ENCODE measurements at places on chromosomes 11 and 22.

DNA sequence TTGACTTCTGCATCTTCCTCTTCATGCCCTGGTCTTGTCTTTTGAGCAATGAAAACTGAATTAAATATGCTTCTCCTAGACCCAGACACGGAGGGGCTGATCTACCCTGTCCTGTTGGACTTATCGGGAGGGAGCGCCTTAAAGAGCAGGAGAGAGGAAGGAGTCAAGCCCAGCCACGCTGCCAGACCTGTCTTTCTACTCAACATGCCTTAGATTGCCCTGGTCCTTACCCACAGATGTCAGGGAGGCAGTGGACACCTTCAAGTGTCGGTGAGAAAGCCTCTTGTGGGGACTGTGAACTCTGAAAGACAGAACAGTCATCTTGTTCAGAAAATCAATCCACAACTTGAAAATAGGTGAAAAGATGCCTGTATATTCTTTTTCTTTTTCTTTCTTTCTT, 61.8 kb downstream of the IRAG1 start:
- DNase-seq, result no peak

DNA sequence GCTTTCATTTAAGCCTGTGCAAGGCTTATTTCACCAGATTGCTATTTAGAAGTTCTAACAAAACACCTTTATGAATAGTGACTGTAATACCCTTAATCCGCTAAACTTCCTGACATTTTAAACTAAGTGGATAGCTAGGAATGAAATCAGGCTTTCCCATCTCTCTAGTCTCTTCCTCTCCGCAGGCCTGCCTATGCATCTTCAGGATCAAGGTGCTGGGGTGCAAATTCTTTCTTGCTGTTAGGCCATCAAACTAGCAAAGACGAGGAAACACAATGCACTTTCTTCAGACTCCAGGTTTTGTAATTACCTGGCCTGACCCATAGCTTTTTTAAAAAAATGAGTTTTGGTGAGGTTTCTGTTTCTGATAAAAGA, 149.4 kb downstream of the DBX1 start:
- DNase-seq, result no peak

DNA sequence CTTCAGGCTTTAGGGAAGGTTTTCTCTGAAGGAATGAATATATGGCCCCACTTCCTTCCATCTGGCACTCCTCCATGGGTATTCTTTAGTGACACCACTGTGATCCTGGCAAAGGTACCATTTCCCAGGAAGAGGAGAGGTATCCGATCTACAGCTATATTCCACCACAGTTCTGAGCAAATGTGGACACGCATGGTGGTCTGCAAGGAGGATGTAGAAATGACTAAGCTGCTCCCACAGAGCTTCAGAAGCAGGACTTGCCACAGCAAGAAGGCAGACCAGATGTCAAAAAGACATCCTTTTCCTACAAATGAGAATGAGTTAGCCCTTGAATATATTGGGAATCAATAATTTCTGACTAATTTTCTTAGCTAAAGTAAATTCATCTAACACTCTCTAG, 45.5 kb downstream of the ARFGAP2 start:
- no peak for DNase-seq

GRCh38 chr22:17318817-17319216, 50.4 kb upstream of the CECR2 start:
- no peak for DNase-seq

DNA sequence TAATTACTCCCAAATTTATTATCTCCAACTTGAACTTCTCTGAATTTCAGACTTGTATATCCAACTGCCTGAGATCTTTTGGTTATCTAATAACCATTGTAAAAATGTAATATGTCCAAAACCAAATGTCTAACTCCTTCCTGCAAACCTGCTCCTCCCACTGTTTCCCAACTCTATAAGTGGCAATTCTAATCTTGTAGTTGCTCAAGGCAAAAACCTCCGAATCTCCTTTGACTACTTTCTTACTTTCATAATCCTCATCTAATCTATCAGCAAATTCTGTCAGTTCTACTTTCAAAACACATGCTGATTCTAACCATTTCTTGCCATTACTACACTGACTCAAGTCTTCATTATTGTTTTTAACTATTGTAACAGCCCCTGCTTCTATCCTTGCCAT, 55.7 kb downstream of the FAM168A start:
- DNase-seq, result no peak

- DNase-seq, result no peak
Observed at GRCh38 chr22:20061481-20061861, 18.6 kb upstream of the DGCR8 start.

GRCh38 chr22:44202261-44202789, 21.6 kb downstream of the PARVG start:
- peak; percentile 7 for DNase-seq

- no peak for DNase-seq
Observed at GRCh38 chr11:11884351-11884750, 42.6 kb downstream of the USP47 start.

DNA sequence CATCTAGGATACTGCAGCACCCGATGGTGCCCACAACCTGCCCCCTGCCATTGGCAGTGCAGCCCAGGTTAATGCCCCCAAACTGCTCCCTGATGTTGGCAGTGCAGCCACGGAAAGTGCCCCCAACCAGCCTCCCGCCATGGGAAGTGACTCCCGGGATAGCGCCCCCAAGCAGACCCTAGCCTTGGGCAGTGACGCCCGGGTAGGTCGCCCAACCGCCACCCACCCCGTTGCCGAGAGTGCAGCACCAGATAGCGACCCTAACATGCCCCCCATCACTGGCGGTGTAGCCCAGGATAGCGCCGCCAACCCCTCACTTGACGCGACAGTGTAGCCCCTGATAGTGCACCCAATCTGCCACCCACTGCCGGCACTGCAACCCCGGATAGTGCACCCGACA, 38.5 kb downstream of the C22orf42 start:
- no peak for DNase-seq

DNA sequence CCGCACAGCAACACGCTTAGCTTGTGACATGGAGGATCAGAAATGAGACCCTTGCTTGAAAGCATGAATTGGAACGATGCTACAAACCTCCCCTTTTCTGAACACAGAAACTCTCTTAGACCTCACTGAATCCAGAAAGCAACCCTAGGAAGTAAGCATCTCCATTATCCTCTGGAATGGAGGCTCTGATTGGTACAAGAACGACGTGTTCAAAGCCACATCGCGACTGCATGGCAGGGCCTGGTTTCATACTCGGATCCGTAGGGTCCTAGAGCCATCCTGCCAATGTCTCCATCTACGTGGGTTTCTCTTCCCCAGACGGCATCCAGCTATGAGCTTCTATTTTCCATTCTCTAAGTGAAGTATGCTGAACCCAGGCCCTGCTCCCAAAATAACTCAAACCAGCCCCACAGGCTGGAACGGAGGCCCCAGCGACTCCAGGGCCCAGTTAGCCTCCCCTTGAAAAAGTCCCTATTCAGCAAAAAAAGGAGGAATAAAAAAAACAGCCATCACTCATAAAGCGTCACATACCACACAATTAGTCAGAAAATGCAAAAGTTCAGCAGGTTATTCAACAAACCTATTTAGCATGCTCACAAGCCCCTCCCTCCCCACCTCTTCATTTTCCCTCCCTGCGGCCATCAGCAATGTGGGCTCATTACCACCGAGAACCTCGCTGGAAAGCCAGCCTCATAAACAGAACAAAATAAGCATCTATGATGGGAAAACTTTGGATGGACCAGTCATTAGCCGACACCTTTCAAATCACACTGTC, 7.1 kb upstream of the MN1 start:
- DNase-seq, result no peak

DNA sequence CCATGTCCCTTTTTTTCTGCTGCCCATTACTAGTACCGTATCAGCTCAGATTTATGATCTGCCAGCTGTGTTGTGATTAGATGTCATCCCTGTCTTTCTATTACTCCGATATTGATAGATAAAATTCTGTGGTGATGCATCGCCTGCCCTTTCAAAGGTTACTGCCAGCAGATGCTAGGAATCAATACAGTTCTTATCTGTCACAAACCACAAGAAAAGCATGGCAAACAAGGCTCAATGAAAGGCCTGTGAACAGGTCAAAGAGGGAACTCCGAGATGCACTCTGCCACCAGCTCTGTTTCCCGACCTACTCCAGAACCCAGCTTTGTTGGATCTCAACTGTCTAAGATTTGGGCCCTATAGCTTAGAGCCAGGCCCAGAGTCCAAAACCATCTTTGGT, 246.0 kb downstream of the CADM1 start:
- no peak for DNase-seq

DNA sequence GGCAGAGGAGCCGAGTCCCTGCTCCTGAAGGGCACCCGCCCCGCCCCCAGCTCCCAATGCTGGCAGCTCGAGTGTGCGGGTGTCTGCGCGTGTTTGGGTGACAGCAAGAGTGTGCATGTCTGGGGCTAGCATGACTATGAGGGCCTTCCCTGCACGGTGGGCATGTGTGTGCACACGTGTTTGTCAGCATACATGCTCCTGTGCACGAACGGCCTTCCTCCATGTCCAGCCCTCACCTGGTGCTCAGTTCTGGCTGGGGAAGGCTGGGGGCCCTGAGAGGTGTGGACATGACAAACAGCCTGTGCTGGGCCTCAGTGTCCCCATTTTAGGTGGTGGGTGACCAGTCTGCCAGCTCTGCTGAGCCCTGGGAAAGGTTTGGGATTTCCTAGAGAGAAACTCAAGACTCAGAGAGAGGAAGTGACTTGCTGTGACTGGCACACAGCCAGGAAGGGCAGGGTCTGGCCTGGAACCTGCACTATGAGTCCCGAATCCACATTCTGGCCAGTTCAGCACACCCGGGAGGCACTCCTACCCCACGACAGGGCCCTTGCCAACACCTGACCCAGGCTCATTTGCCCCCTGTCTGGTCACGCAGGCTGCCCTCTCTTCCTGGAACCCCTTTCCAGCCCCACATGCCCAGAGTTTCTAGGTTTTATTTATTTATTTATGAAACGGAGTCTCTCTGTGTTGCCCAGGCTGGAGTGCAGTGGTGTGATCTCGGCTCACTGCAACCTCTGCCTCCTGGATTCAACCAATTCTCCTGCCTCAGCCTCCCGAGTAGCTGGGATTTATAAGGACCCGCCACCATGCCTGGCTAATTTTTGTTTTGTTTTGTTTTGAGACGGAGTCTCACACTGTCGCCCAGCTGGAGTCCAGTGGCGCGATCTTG, 3.3 kb upstream of the SHISA8 start:
- DNase-seq, result peak; percentile 13

- DNase-seq, result no peak
Observed at GRCh38 chr11:73716153-73717056, 44.5 kb downstream of the RAB6A start.

DNA sequence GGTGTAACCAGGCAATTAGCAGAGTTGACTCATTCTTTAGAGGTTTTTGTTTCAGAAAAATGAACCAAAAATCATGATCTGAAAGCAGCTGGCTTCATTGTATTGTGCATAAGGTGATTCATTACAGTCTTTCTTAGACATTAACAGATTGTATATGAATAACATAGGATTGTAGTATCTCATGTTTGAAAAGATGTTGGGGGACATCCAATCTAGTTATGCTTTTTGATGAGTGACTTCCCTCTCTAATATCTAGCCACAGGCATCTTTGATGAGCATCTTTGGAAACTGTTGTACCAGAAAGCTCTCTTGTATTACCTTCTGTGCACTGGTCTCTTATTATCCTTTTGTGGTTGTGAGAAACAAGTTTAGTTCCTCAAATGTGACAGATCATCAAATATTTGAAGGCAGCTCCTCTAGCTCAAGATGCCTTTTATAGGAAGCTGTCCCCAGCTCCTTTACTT, 8.3 kb downstream of the GRK3 start:
- no peak for DNase-seq

GRCh38 chr22:42857845-42858481, 890 bp upstream of the ARFGAP3 start:
- DNase-seq, result no peak

DNA sequence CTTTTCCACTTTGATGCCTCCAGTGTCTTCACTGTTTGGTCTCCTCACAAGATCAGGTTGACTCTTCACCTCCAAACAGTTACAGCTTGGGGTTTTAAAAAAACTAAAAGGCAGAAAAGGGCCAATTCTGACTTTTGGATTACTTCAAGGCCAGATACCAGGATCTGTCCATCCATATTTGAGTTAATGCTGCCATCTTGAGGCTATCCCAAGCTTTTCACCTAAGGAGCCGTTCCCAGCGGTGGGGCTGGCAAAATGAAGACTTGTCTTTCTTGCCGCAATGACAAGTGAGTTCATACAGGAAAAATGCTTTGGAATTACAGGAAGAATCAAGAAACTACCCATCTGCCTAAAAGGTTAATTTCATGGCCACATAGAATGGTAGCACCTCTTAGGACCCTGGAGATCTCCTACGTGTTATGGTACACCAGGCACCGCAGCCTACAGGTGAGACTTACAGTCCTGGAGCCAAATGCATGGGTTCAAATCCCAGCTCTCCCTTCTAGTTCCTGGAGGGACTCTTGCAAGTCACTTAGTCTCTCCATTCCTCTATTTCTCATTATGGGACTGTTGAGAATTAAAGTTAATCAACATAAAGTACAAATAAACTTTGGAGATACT, 6.0 kb upstream of the OR5B21 start:
- DNase-seq, result peak; percentile 68

All from HCEC 1CT (cell line).